ENCODE measurements at places on chromosomes 1 and 21.

GRCh38 chr1:78355656-78356055, 135.1 kb upstream of the PTGFR start:
- DNase-seq, result no peak

- no peak for DNase-seq
Measured at GRCh38 chr1:235156740-235157139, 4.3 kb downstream of the RBM34 start.

GRCh38 chr1:118075116-118075515, 109.9 kb downstream of the SPAG17 start:
- no peak for DNase-seq

DNA sequence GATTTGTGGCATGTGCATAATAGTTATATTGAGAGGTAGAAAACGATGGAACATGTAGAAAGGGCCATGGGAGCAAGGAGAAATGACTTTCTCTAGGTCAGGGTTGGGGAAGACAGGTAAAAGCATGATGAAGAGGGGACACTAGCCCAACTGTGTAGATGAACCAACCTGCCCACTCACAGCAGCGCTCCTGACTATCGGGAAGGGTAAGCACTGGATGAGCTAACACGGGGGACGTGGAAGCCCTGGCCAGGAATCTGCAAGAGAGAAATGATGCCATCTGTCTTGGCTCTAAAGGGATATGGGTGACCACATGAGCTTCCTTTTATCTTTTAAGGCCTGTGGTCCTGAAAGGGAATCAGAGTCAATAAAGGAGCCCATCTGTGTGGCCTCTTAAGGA, 36.2 kb upstream of the TMEM125 start:
- no peak for DNase-seq

- no peak for DNase-seq
Measured at GRCh38 chr1:112727716-112728115, 12.6 kb upstream of the PPM1J start.

DNA sequence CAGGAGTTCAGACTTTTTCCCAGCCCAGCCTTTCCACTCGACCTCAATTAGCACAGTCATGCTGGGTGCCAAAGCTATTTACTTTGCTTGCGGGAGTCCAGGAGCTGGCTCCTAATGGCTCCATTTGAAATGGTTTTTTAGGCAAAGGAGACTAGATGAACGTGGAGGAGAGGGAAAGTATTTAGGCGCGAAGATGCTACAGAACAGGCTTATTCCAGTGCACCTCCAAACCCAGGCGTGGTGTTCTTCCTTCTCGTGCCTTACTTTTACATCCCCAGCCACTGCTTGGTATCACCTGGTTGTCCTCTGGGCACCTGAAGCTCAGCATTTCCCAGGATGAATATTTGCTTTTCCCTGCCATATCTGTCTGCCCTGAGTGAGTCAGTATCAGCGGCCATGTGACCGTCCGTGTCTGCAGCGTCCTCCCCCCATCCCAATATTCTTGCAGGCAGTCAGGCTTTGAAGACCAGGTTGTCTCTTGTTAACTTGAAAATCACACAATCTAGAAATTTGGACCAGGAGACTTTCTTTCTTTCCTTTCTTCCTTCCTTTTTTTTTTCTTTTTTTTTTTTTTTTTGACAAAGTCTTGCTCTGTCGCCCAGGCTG, 198.5 kb downstream of the DYRK1A start:
- no peak for DNase-seq

DNA sequence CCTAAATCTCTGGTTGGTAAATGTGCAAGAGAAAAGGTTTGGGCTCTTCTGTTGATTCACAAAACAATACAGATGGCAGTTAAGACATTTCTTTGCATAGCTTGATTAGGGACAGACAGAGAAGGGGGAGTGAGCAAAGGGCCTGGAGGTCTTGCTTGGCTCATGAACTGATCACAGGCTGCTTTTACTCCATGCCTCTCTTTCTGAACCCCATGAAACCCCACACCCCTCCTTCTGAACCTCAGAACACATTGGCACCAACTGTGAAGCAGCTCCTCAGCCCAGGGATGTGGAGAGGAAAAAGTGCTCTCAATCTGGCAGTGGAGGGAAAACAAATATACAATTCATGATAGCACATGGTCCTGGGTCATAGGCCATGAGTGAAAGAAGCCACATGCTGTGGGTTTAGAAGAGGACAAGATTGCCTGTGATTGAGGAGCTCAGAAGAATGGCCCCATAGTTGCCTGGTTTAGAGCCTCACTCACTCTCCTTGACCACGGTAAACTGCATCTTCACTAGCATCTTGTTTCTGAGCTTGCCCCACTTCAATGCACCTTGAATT, 111.6 kb upstream of the GADD45A start:
- no peak for DNase-seq

- DNase-seq, result no peak
Measured at GRCh38 chr1:70361727-70362398, 7.3 kb upstream of the ANKRD13C start.

DNA sequence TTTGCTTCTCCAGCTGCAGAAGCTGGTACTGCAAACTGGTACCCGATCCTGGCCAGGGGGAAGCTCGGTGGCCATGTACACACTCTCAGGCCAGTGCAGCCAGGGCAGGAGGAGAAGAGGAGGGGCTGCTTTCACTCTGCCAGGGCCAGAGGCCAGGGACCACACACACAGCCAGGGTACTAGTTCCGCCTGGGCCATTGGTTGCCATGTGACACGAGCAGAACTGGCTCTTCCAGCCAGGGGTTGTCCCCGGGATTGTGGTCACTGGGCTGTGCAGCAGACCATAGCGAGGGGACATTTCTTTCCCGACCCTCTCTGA, 3.7 kb upstream of the SHISAL2A start:
- no peak for DNase-seq

GRCh38 chr1:159921700-159922504, 3.4 kb downstream of the TAGLN2 start:
- DNase-seq, result peak; percentile 40

GRCh38 chr1:207503950-207504349, 8.0 kb downstream of the CR1 start:
- DNase-seq, result no peak

DNA sequence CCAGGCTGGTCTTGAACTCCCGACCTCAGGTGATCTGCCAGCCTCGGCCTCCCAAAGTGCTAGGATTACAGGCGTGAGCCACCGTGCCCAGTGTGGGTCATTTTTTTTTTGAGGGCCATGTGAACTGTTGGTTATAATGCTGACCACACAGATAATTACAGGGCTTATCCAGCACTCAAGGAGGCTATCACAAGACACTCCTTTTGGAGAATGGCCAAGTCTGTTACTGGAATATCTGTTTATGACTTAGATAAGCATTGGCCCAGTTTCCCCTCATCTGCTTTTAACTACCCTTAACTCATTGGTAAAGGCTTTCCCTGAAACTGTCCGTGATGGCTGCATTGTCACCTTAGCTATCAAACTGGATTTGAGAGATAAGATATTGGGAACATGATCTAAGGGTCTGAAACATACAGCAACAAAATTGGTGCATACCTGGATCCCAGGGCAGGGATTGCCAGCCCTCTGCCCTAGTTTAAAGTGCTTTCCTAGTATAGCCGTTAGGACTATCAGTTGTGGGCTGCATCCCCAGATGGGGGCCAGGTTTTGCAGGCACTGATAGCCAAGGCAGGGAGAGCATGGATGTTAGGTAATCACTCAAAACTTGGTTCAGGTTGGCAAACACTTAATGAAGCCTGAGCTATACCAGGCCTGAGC, 15.6 kb downstream of the SZT2 start:
- no peak for DNase-seq

DNA sequence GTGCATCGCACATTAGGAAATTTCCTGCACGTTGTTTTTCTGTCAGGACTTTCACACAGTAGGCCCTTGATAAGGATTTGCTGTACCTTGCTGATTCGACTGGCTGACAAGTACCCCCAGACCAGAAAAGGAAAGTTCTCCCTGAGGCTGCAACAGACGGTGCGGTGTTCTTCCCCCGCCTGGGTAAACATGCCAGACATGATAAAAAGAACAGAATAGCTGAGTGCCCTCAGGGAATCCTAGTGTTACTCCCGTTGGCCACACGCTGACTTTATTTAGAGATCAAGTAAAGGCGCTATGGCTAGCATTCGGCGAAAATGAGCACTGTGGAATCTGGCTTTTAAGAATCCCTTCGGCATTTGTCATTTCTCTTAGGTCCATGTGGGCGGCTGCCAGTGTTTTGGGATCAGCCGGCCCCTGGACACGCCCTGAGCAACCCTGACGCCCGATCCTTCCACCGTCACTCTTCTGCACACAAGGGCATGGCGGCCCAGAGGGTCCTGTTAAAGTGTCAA, 607.7 kb downstream of the KIF26B start:
- DNase-seq, result no peak

DNA sequence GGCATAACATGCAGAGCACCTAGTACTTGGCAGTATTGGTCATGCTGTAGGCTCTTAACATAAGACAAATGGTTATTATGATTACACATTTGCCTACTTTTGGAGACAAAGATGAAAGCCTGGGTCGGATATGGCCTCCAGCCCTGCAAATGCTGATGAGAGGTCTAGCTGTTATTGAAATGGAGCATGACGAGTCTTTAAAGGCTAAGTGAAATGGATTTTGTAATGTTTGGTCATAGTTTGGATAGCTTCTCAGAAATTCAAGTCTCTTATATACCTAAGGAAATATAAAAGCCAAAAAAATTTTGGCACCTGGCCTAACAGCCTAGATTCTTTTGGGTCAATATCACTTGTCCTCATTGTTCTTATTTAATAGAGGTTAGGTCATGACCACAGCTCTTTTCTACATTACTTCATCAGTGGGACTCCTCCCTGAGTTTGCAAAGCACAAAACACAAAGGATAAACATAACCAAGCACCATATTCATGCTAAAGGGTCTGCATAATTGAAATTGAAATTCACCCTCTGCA, 69.2 kb upstream of the WLS start:
- DNase-seq, result no peak

GRCh38 chr1:154222918-154223317, 2.2 kb downstream of the UBAP2L start:
- DNase-seq, result no peak

DNA sequence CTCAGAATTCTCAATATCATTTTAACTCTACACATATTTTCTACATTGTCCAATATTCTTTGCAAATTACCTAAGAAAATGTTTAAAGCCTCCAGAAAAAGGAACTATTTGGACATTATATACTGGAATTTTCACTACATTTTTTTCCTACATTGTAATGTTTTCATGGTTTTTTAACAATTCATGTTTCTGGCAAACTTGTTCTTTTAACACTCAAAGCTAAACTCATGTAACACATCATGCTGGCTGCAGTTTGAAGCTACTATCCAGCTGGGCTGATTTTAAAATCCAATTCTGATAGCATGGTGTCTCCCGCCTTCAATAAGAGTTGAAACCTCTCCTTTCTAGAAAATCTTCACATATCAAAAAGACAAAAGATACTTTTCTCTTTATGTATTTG, 52.0 kb downstream of the TGFBR3 start:
- DNase-seq, result no peak

- DNase-seq, result no peak
Measured at GRCh38 chr1:150056407-150056806, 11.2 kb upstream of the VPS45 start.

- no peak for DNase-seq
Measured at GRCh38 chr1:241079047-241079446, 278.0 kb downstream of the RGS7 start.

DNA sequence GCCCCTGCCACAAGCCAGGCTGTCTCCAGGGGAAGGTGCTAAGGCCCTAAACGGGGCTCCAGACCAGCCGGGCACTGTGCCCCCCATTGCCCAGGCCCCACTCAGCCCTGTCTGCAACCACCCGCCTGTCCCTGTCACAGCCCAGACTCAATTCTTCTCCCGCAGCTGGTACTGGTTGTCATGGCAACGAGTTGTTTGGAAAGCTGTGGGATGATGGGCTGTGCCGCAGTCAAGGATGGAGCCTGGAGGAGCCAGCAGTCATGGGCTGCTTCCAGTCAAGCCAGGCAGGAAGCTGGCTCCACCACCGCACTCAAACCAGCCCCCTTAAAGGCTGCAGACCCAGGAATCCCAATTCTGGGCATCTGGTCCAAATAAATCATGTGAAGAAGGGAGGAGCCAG, 4.2 kb downstream of the SPOCD1 start:
- no peak for DNase-seq

DNA sequence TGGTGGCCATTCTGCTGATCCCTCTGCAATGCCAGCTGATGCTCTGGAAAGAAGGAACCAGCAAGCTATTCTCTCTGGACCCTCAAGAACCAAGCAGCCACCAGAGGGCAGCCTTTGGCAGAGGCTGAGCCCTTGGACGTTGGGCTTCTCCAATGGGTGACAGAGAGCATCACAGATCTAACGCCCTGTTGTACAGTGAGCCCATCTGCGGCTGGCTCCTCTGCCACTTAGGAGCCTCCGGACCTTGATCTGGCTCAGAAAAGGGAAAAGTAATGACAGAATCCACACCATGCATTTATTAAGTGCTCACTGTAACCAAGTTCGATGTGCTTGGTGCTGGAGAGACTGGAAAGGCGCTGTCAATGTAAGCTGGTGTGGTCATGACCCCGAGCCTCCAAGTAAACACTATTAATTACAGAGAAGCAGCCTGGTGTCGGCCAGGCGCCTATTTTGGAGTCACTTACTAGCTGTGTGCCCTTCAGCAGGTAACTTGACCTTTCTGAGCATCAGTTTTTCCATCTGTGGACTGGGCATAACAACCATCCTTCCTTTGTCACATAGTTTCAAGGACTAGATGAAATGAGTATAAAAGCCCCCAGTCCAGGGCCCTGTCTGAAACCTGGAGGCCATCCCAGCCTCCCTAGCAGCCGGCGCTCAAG, 34.9 kb downstream of the ECE1 start:
- peak; percentile 84 for DNase-seq

GRCh38 chr1:21666576-21667320, 2.4 kb downstream of the RAP1GAP start:
- no peak for DNase-seq

DNA sequence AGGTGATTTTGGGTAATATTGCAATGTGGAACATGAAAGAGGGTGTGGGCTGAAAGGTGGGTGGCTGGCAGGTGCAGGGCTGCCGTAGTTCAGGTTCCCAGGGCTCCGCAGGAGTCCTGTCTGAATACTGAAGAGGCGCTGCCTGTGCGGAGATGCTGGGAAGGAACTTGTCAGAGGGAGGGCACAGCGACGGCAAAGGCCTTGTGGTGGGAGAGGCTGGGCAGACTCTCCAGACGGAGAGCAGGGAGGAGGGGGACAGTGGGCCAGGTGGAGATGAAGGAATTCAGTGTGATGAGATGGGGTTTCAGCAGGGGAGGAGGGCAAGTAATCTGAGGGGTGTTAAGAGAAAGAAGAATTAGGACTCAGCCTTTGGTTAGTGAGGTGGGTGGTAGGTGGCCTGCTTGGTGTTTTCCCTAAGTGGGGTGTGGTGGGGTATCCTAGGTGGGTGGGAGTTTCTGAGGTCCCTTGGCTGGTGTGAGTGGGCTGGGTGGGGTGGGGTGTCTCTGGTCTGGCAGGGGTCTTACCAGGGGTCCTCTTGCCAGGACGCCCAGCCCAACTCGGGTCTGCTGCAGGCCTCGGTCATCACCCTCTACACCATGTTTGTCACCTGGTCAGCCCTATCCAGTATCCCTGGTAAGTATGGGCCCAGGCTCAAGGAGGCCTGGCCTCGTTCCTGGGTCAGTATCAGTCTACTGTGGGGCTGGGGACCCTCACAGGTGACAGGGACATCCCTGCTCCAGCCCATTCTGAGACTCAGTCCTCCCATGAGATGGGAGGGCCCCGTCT, 15.6 kb downstream of the SERINC2 start:
- no peak for DNase-seq

- DNase-seq, result no peak
Measured at GRCh38 chr1:203150511-203151297, 23.2 kb downstream of the ADORA1 start.
